ENCODE measurements at places on chromosomes 1 and 21.

GRCh38 chr1:44707959-44708831 lies 22.8 kb downstream of the RNU5D-1 start:
- DNase-seq: peak; percentile 45

GRCh38 chr1:82390627-82391026 lies 589.9 kb downstream of the ADGRL2 start:
- DNase-seq: no peak

DNA sequence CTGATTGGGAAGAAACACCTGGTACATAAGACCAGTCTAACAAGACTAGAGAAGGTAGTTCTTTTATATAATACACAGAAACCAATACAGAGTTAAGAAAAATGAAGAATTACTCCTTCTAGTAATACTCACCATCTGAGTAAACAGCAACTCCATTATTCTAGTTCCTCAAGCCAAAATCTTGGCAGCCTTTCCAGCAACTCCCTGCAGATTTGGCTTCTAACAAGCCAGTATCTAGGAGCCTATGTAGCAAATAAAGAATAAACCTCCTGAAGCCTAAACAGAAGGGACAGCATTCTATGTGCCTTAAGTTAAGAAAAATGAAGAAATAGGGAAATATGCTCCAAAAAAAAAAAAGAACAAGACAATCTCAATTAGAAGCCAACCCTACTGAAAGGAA lies 24.5 kb downstream of the ERO1B start:
- no peak for DNase-seq

GRCh38 chr1:36284517-36284916 lies 21.7 kb upstream of the SH3D21 start:
- no peak for DNase-seq

DNA sequence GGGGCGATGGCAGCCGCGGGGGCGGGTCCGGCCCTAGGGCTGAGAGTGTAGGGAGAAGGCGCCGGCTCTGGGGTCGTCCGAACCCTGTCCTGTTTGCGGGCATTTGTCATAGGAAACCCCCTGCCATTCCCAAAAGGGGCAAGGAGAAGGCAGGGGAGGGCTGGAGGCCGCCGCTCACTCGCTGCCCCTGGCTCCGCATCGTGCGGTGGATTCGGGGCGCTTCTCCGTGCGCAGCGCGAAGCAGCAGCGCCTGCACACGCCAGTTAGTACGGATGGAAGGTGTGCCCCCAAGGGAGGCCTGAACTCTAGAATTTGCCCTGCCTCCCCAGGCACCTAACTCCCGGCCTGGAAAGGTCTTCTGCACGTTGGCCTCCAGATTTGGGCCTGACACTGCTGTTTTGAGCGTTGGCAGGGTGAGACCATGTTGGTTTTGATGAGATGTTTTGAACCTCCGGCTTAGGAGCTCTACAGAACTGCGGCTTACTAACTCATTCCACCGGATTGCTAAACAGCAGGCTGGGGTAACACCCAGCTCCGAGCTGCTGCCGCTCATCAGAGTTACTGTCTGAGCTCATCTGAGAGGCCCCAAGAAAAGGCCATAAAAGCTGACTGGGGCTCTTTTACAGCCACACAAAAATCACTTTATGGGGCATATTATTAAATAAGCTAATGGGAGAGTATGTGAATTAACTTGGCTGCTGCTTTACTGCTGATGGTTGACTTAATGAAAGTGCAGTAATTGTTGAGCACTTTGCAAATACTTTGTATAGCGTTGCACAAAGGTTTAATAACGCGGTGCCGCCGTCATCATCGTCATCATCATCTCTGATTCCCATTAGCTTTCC lies 987 bp downstream of the GPR137B start:
- peak; percentile 17 for DNase-seq

DNA sequence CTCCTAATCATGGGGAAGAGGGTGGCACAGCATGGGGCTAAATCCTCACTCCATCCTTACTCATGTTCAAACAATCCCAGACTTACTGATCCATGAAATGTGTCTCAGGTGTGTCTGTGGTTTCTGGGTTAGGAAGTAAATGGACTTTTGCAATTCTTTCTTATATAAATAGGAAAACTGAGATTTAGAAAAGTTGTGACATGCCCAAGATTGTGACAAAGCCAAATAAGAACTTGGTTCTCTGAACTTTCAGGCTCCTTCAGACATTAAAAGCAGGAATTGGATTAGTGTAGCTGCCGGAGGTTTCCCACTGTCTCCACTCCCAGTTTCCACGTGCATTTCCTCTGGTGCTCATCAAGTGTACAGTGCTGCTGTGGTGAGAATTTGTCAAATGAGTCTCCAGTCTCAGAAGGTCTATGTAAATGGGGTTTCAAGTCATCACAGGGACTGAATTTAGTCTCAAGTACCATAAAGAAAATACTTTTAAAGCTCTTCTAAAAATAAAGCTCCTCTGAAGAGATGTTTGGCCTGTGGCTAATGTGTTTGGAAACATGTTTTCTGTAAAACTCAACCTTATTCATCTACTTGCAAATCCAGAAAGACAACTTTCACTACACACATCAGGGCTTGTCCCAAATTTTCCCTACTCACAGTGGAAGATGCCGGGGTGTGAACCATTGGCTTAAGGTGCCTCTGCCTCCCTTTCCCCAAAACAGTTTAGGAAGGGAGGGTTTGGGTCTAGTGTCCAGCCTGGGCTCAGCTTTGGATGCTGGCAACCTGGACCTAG lies 115.2 kb downstream of the NGF start:
- no peak for DNase-seq

- DNase-seq: no peak
Observed at GRCh38 chr1:183074215-183074614, 51.0 kb downstream of the LAMC1 start.

DNA sequence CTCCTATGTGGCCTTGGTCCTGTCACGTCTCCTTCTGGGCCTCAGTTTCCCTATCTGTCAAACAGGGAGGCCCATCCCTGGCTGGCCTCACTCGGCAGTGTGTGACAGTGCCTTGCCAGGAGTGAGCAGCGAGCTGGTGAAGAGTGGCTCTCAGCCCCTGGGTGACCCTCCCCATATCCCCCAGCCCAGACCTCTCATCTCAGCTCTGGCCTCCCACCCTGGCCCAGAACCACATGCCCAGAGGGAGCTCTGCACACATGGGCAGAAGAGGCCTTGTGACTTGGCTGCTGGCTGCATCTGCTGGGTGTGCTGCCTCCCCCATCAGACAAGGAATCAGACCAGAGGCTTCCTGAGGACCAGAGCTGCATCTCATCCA lies 19.5 kb upstream of the PADI1 start:
- no peak for DNase-seq

- DNase-seq: no peak
Observed at GRCh38 chr1:174652569-174653280, 205.0 kb downstream of the GPR52 start.

GRCh38 chr1:93988634-93989350 lies 79.6 kb upstream of the GCLM start:
- DNase-seq: no peak

- DNase-seq: no peak
Observed at GRCh38 chr1:64748222-64748621, 3.3 kb downstream of the RAVER2 start.

DNA sequence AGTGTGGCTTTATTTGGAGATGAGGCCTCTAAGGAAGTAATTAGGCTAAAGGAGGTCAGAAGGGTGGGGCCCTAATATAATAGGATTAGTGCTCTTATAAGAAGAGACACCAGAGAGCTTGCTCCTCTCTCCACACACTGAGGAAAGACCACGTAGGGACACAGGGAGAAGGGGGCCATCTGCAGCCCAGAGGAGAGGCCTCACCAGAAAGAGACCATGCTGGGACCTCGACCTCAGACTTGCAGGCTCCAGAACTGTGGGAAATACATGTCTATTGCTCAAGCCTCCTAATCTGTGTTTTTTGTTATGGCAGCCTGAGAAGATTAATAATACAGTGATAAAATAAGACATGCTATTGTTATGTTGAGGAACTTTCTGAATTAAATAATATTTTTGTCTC lies 8.3 kb downstream of the RCAN1 start:
- DNase-seq: no peak

DNA sequence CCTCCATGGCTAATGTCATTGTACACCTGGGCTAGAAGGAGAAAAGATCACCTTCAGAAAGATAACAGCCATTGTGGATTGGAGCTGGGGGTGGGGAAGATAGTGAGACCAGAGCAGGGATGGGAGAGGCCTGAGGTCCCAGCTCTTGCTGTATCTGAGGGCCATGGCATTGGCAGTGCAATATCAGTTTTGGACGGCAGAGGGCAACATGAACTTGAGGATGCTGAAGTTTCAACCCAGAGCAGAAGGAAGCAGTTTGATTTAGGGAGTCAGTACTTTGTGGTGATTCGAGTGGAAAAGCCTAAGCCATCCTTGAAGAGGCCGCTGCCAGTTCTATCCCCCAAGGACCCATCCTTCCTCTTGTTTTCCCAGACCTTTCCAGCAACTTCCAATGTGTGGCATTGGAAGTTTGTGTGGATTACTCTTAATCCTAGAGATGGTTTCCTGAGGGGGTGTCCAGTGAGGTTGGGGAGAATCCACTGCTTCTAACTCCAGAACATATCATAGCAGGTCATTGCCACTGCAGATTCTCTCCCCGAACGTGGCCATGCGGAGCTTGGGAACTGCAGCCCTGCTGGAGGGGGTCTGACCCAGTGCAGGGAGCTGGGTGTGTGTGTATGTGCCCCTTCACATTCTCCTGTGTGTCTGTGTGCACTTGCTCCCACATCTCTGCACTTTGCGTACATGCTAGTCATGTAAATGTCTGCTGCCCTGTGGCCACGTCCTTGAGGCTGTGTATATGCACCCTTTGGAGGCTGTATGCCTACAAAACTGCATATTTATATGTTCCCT lies 24.1 kb downstream of the SLC26A9 start:
- DNase-seq: peak; percentile 70

DNA sequence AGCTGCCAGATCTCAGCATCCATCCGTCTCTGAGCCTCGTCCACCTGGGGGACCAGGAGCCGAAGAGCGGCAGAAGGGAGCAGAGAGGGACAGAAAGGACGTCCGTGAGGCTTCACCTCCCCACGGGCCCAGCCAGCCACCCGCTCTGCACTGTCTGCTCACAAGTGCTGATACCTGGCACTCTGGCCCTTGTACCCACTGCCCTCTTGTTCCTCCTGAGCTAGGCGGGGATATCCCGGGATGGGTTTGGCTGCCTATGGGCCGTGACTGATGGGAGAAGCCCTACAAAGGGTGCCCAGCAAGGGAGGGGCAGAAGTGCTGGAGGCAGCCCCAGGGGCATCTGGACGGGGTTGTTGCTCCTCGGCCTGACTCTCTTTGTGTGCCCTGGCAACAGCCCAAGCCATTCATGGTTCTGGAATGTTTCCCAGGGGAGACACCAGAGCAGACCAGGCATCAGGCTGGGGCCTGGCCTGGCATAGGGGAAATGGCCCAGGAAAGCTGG lies 57.6 kb downstream of the LDLRAD2 start:
- no peak for DNase-seq

DNA sequence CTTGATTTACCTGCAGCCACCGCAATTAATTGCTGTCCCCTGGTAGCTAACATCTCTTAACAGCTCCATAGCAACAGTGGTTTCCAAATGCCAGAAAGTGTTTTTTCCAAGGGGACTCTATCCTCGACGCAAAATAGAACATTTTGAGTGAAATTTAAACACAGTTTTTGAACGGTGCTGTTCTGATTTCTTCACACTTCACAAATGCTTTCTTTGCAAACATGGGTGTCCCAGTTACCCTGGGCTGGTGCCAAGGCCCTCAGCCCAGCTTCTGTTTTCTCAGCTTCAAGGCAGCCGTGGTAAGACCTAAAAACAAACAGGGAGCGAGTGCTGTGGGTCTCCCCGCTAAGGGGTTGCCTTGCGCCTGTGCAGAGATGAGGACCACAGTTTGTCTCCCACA lies 147.3 kb upstream of the VAMP3 start:
- no peak for DNase-seq

- peak; percentile 10 for DNase-seq
Observed at GRCh38 chr1:1001057-1001783, 1.3 kb upstream of the HES4 start.

- no peak for DNase-seq
Observed at GRCh38 chr1:5151511-5151910, 497.1 kb downstream of the AJAP1 start.

DNA sequence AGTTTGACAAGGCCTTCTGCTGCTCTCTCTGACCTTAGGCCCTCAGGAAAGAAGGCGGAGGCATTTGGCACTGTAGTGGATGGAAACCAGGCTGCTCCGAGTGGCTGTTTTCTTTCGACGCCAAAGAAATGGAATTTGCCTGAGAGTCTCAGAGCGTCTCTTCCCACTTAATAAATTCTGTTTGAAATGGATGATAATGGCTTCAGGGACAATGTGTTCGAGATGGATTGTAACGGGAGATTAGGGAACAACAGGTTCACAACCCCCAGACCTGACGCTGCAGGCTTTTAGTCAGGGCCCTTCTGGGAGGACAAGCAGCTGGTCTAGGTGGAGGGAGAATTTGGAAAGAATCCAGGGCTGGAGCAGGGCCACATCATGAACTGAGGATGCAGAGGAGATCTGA lies 58.6 kb downstream of the TLR5 start:
- DNase-seq: no peak

DNA sequence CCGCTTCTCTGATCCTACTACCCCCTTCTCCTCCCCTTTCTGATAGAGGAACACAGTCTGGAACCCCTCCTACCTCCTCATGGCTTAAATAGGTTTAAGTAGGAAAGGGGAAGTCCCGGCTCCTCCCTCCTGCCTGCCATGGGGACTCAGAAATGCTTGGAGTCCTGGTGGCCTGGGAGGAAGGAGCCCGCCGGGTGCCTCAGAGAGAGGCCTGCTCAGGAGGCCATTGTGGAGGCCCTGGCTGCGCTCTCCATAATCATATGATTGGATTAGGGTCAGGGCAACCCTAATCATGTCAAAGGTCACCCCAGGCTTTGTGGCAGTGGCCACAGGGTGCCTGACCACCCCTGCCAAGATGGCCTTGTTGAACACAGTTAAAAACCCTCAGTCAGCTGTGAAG lies 29.0 kb downstream of the WNT3A start:
- DNase-seq: no peak

GRCh38 chr1:209356976-209357377 lies 226.5 kb upstream of the CAMK1G start:
- DNase-seq: no peak

DNA sequence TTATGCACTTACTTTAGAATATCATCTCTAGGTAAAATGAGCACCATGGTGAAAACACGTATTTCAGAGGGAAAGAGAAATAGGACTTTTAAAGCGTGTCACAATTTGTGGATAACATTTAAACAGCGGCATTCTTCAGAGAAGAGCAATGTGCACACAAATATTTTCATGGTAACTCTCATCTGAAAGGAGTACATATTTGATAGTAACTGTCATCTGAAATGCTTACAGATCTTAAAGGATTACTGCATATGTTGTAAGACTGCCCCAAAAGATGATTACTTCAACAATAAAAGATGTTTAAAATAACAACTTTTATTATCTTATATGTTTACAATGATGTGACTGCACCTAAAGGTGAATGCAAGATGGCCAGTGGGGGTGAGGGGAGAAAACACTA lies 408.8 kb downstream of the PLA2G4A start:
- DNase-seq: no peak

DNA sequence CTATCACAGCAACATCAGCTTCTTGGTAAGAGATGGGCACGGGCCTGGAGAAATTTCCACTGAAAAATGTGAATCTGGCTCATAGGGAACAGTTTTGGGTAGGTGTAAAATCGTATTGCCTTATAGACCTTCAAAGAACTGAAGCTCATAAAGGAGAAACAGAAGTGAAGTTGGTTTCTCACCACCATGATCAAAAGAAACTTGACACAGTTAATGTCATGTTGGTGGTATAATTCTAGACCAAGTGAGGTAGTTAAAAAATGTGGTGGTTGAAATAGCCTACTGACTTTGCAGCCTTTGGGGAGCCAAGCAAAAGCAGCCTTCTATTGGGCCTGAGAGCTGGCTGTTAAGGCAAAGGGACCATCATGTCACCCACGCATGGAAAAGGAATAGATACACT lies 8.9 kb downstream of the CD1D start:
- no peak for DNase-seq

Measured in CD4-positive, alpha-beta T cell treated with Interleukin-17A for 4 hours (primary cell).